ENCODE measurements at places on chromosomes 6 and 20. TPM values are rescaled to one million over a fixed set of nuclear protein-coding genes. Genes with fewer than 3 reads are reported as not detected.

SLC22A16 gene
- total RNA-seq, result not detected

CCR6 gene
- not detected for total RNA-seq

PCED1A gene
- total RNA-seq, result 16.6 TPM

FAM209B gene
- not detected for total RNA-seq

RUNX2 gene
- not detected for total RNA-seq

EYA2 gene
- not detected for total RNA-seq

ZNF831 gene
- not detected for total RNA-seq

ID4 gene
- total RNA-seq, result 0.13 TPM

FAM217A gene
- not detected for total RNA-seq

HLA-DQA1 gene
- total RNA-seq, result not detected

SLC22A2 gene
- total RNA-seq, result not detected

CLPSL1 gene
- not detected for total RNA-seq

CRIP3 gene
- total RNA-seq, result not detected

TRIM15 gene
- not detected for total RNA-seq

Measured in thoracic aorta endothelial cell (primary cell).